T follicular helper cell (primary cell): ENCODE measurements at places on chromosomes 11 and 22.

DNA sequence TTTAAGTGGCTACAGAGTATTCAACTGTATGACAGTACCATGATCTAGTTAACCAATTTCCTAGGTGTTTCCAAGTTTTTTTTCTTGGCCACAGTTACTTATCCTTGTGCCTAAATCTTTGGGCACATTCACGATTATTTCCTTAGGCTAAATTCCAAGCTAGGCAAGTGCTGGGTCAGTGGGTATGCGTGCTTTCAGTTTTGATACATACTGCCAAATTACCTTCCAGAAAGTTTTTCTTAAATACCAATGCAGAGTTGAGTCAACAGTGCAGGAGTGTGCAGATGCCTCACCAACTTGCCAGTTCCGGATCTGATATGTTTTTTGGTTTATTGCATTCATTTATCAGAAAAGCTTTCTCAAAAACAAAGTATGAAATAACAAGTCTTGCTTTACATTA lies 67.9 kb upstream of the OR4B1 start:
- no peak for DNase-seq

DNA sequence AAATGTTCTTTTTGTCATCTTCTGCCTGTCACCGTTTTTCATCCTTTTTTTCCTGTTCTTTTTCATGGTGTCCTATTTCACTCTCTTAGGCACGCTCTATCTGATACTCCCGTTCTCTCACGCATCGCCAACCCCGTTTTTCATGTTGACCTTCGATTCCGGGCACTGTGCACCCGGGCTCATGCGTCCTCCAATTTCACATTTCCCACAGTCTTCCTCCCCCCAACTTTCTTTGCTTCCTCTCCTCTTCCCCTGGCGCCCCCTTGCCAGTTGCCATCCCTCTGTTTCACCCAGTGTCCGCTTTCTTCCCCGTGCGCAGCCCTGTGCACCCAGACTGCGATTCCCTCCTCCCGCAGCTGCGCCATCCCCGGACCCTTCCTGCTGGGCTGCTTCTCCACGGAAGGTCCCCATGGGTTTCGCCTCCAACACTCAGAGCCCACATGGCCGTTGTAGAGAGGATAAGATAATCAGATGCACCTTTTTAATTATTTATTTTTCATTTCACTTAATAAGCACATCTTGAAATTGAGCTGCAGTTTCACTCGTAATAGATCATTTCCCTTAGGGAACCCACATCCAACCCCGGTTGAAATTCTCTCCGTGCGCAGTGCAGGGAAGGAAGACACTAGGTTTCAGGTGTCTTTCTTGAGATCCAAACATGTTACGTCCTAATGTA lies 791.1 kb downstream of the NTM start:
- no peak for DNase-seq

GRCh38 chr11:117589063-117589462 lies 208.0 kb downstream of the DSCAML1 start:
- no peak for DNase-seq

GRCh38 chr11:34028425-34028824 lies 23.1 kb upstream of the CAPRIN1 start:
- DNase-seq, result no peak

GRCh38 chr11:78645226-78646202 lies 70.8 kb upstream of the NARS2 start:
- DNase-seq, result peak; percentile 22

DNA sequence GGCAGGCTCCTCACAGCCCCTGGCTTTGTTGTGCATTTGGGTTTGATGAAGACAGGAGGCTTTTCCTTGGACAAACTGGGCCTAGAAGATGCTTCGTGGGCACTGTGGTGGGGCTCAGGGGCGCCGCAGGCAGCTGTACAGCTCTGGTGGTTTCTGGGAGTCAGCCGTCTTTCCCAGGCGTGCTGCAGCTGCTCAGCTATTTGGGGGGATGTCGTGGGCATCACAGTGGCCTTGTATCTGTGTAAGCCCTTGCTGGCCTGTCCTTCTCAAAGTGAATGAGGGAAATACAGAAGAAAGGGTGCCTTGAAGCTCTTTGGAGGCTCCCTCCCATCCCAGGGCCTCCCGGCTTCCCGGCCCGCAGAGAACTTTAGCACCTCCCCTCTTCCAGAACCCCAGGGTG lies 89.5 kb downstream of the TBC1D22A start:
- DNase-seq, result no peak

DNA sequence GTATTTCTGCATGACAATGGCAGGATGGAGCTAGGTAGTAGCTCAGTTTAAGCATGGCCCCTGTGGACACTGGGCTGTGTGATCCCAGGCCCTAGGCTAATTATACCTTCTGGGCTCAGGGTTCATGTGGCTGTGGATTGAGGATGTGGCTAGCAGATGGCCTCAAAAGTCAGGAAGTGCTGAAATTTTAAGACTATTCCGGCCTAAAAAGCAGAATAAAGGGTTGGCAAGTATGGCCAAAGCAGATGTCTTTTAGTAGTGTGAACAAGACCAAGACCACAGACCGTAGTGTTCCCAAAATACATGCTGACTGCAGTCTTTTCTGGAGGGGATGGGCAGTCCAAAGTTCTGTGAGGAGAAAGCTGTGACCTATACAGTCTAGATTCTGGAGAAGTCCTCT lies 115.7 kb upstream of the RAG2 start:
- no peak for DNase-seq

GRCh38 chr11:11622772-11623171 lies 967 bp upstream of the GALNT18 start:
- no peak for DNase-seq
